ENCODE measurements at places on chromosomes 6 and 20. TPM values are rescaled to one million over a fixed set of nuclear protein-coding genes. Genes with fewer than 3 reads are reported as not detected.

- no peak for DNase-seq
Measured at GRCh38 chr6:52547647-52548352, 29.1 kb downstream of the TRAM2 start.

DNA sequence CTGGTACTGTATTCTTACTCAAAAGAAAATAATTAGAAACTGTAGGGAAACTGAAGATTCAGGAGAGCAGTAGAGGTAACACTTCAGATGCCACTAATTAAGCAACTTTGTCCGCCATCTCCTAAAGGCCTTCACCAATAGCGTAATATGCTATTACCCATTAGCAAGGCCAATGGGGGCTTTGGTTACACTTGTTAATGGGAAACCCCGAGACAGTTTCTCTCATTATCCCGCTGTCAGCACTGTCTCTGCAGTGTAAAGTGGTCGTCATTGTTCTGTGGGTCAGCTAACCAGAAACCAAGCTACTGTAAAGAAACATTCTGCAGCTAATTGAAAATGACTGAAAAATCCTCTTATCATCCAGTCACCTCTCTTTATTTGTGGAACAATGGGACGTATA is 468.0 kb upstream of the POU3F2 start:
- DNase-seq, result no peak

TRAPPC3L gene
- 0.50 TPM for polyA plus RNA-seq

DNA sequence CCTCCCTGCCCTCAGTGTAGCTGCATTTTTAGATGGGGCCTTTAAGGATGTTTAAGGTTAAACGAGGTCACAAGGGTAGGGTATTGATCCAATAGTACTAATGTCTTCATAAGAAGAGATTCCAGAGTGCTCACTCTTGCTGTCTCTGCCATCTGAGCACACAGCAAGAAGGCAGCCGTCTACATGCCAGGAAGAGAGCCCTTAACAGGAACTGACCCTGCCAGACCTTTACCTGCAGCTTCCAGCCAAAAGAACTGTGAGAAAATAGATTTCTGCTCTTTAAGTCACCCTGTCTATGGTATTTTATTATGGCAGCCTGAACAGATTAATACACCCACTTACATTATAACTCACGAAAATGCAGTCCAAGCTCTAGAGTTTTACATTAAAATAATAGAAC is 685.3 kb upstream of the MARCKS start:
- no peak for DNase-seq

- DNase-seq, result peak; percentile 72
Measured at GRCh38 chr6:136792410-136793262, at the start of gene MAP3K5. Gene MAP3K5, minus strand, starts transcription at chr6:136792477. Its CDS starts 320 bp downstream, at chr6:136792157.

DNA sequence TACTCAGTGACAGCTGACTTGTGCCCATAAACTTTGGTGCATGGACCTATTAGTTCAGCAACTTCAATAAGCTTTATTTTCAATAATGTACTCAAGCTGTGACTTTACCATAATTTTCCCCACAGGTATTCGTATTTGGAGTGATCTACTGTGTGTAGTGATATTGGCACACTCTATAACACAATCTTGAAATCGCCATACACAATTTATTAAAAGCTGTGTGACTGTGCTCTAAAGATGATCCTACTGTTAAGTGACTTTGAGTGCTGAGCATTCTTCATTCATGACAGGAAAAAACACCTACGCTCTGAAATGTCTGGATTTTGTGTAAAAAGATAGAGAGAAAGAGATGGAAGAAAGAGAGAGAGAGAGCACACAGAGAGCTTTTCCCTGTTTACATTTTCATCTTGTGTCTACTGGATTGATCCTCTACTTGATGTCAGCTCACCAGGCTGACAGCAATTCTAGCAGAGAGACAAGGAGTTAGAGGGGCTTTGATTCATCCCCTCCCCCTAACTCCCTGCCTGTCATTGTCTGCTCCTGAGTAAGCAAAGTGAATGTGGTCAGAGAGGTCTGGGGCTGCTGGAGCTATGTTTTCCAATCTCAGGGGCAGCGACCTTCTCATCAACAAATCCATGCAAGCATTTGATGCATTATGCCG is 538.7 kb upstream of the POU3F2 start:
- no peak for DNase-seq

GRCh38 chr6:38307740-38308139 is 332.0 kb downstream of the BTBD9 start:
- DNase-seq, result no peak

DNA sequence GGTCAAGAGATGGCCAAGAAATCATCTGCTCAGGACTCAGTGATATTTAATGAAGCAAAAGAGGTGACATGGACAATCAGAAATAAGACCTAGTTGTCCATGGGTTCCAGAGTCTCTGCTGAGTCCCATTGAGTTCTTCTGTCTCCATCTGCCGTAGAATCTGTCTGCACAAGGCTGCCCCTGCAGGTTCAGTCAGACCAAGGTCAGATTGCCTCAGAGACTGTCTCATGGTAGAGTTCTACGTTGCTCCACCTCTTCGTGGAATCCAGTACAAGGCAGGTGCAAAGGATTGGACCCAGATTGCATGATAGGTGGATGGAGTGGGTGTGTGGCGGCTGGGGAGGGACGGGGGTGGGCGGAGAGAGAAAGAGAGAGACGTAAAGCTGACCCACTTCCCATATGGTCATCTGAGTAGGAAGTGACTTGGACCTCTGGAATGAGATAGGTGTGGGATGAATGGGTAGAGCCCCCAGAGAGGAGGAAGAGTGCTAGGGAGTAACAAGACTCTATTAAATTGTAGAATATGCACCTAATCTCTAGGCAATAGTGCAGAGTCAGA is 75.3 kb downstream of the SOBP start:
- no peak for DNase-seq

- no peak for DNase-seq
Measured at GRCh38 chr20:58569241-58570125, 54.3 kb upstream of the APCDD1L start.

GRCh38 chr6:106581468-106581867 is 47.8 kb downstream of the RTN4IP1 start:
- no peak for DNase-seq

GRCh38 chr20:33296206-33296605 is 13.2 kb downstream of the BPIFB1 start:
- DNase-seq, result no peak

DNA sequence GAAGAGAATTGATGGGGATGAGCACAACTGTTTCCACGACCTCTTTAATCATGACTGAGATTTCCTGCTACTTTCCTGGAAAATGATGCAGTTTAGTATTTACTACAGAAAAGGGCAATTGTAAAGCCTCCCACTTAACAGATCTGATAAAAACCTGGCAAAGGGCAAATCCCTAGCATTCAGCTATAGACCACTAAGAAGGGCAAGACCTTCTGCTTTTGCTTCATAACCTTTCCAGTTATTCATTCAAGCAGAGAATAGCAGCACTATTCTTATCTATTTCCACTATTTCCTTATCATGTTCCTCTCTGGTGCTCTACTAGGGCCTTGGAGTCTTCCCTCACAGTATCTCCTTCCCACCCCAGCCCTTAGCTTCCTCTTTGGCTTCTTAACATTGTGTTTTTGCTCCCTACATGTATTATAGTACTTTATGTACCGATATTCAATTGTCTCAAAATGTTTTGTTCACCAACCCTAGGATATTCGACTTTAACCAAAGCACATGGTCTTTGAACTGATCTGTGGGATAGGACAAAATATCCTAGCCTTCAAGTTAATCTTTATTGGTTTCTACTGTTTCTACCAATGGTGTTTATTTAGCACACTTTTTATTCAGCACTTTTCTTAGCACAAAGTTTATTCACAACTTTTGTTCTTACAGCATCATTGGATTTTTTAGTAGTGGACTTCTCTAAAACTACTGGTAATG is 32.7 kb upstream of the MANEA start:
- DNase-seq, result no peak

GRCh38 chr6:924661-925060 is 231.7 kb upstream of the EXOC2 start:
- no peak for DNase-seq

GRCh38 chr6:14695579-14695978 is 550.3 kb upstream of the JARID2 start:
- no peak for DNase-seq

- DNase-seq, result no peak
Measured at GRCh38 chr6:145882121-145882531, 67.5 kb upstream of the FBXO30 start.

DNA sequence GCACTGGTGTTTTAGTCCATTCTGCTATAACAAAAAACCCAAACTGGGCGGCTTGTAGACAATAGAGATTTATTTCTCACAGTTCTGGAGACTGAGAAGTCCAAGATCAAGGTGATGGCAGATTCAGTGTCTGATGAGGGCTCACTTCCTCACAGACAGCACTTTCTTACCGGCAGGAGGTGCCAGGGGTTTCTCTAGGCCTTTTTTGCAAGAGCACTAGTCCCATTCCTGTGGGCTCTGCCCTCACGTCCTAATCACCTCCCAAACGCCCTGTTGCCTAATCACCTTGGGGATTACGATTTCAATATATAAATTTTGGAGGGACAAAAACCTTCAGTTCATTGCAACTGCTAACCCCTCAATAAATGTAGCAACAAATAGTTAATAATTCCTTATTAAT is 140.0 kb upstream of the SGK1 start:
- no peak for DNase-seq

ERVFRD-1 gene
- polyA plus RNA-seq, result 0.12 TPM

DNA sequence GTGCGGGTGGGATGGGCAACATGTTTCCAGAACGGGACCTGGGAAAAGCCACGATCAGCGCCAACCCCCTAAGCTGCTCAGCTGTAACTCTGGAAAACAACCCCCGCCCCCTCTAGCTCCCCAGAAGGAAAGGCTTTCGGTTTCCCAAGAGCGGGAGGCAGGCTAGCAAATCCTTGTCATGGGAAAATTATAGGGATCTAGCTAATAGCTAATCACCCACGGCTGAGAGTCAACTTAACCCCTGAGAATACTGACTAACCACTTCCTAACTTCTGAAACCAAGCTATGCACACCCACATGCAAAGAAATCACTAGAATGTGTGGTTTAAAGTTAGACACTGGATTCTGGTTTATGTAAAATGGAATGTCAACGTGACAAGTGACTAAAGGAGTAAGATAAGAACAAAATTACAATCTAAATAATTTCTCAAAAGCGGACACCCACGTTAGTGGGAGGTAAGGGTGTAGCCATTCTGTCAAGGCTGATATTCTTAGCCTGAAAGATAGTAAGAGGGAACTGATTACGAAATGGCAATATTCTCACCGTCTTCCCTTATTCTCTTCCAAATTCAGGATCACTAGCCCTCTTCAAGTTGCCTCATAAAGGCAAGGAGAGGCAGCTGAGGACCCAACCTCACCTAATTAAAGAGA is 20.1 kb downstream of the JAG1 start:
- no peak for DNase-seq
